GM13976 (cell line): ENCODE measurements at places on chromosomes 7 and 10.
A peak's percentile ranks its signal among the peaks of the same experiment; 100 is the strongest.

DNA sequence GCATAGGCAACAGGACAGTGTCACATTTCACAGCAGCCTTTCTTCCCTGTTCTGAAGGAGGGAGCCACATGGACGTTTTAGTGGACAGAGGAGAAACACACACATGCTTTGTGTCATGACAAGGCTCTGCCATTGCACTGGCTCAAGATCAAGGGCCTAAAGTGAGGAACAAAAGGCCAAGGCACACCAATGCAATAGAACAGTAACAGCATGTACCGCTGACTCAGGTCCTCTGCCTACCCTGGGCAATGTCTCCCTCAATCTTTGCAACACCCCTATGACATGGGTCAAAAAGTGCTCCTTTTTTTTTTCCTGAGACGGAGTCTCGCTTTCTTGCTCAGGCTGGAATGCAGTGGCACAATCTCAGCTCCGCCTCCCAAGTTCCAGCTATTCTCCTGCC is 57.8 kb upstream of the SDK1 start:
- no peak for DNase-seq

DNA sequence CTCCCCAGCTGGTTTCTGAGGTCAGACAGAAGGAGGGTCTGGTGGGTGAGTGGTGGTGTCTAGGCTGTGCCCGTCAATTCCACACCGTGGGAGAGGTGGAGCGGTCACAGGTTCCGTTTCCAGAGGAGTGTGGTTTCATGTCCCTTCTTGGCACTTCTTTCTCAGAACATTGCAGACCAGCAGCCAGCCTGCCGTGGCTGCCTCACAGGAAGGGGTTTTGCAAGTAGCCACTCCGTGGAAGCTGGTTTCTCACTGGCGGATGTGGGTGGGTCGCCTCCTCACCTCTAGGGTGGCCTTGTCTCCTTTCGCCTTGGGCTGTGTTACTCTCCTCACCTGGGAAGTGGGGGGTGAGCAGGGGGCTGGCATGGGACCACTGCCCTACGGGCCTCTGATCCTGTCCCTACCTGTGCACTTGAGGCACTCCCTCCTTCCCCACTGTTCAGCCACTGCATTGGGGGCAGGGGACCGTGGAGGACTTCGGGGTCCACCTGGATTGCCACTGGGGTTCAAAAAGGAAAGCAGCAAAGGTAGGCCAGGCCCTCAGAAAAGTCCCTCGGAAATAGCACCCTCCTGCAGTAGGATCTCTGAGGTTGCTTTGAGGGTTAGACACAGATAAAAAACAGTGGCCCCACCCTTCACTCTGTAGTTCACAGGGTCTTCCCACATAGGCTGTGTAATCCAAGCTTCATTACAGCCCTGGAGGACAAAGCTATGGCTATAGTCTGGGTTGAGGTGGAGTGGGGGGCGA is 33.9 kb downstream of the TSPAN14 start:
- DNase-seq = no peak

- DNase-seq = no peak
Observed at GRCh38 chr7:147607157-147607800, 983.3 kb upstream of the C7orf33 start.

DNA sequence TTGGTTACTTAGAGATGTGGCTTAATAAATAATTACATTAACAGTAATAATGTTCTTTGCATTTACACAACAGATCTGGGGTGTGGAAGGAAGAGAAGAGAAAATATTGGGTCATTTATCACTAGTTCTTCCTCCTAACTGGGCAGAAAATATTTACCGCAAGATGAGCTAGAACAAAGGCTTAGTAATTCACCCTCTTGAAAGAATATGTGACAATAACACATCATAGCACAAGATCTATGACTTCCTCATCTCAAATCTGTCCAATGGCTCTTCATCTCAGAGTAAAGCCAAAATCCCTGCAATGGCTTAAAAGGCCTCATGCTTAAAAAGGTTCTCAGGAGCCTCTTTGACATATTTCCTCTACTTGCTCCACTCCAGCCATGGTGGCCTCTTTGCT is 178.6 kb downstream of the ZNF438 start:
- DNase-seq = no peak

DNA sequence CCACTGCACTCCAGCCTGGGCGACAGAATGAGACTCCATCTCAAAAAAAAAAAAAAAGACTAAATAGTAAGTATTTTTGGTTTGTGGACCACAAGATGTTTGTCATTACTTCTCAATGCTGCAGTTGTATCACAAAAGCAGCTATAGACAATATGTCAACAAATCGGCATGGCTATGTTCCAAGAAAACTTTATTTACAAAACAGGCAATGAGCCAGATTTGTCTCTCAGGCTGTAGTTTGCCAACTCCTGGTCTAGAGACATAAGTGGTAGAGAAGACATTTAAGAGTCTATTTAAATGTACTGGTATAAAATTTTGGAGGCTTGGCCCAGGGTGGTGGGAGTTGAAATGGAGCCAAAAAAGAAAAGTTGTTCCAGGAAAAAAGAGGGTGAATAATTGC is 185.8 kb downstream of the SORCS1 start:
- no peak for DNase-seq

GRCh38 chr7:22320416-22320815 is 36.5 kb downstream of the RAPGEF5 start:
- no peak for DNase-seq

GRCh38 chr7:47317487-47317886 is 264.4 kb downstream of the TNS3 start:
- DNase-seq = no peak

GRCh38 chr10:90204131-90204955 is 503.0 kb downstream of the KIF20B start:
- no peak for DNase-seq

DNA sequence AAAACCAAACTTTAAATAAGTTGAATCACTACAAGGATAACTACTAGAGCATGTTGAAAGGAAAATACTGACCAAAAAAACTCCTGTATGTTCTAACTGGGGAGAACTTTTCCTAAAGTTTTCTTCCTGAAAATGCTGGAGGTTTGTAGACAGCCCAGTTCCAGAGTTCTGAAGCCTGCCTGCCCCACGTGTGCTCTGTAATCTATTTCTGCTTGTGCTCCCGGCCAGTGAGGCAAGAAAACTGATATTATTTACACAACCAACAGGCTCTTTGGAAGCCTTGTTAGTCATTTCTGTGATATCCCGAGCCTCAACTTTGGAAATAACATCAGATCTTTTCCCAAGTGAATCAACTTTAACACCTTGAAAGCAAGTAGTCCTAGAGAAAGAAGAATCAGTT is 46.7 kb downstream of the ZFAND4 start:
- DNase-seq = no peak

- no peak for DNase-seq
Observed at GRCh38 chr7:1320616-1321240, 88.1 kb downstream of the UNCX start.

- DNase-seq = peak; percentile 89
Observed at GRCh38 chr7:92245487-92246359, at the start of the genes ANKIB1 and KRIT1. Gene ANKIB1, plus strand, starts transcription at chr7:92245974. Its CDS starts 49,005 bp downstream, at chr7:92294979. Gene KRIT1, minus strand, starts transcription at chr7:92245914. Its CDS starts 3,779 bp downstream, at chr7:92242135.

DNA sequence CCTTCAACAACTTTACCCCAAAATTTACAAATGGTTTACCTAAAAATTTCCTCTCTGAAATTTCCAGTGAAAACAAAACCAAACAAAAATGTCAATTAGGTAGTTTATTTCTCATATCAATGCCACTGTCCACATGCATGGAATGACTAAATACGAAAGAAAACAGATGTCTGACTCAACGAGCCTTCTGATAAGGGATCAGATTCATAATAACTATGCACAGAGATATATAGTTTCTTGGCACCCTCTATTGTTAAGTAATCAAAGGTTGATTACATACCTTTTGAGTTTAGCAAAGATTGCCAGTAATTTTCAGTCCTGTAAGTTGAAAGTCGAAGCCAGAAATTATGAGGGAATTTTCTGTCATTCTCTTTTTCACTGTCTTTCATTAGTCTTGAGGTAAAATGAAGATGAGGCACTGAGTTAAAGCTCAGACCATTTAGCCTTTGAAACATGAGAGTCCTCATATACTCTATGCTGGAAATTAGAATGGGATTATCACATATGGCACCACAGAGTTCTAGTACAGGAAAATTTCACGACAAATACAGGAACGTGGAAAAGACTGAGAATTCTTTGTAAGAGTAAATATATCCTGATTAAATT is 519.1 kb upstream of the ANKRD30A start:
- no peak for DNase-seq

DNA sequence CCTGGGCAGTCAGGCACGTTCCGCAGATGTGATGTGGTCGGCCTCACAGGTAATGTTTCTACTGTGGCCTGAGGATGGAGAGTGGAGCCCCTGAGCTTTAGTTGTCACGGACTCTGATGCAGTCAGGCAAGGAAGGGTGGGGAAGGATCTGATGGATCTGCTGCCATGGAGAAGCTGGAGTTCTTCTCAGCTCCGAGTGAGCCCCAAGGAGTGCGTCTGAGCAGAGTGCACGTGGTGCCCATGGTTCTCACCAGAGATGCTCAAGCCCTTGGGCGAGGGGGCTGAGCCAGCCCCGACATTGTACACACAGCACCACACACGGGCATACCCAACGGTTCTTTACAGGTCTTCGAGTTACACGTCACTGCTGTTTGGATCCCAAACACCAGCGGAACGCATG is 192.5 kb downstream of the EBF3 start:
- no peak for DNase-seq

- no peak for DNase-seq
Observed at GRCh38 chr10:8758029-8758428, 703.5 kb downstream of the GATA3 start.

DNA sequence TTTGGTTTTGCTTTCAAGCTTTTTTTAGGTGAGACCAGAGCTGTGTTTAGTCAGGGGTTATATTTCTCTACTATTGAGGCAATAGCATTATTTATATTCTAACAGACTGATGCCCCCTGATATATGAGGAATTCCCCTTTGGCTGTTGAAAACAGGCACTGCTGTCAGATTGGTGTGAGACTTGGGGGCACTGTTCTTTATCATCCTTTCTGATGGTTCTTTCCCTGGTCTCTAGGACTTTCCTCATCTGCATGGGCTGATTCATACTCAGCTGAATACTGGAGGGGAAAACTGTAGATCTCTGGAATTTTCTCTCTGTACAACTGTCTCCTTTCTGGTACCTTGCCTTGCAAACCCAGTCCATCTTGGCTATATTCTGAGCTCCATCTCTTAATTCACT is 10.0 kb upstream of the ICA1 start:
- no peak for DNase-seq

DNA sequence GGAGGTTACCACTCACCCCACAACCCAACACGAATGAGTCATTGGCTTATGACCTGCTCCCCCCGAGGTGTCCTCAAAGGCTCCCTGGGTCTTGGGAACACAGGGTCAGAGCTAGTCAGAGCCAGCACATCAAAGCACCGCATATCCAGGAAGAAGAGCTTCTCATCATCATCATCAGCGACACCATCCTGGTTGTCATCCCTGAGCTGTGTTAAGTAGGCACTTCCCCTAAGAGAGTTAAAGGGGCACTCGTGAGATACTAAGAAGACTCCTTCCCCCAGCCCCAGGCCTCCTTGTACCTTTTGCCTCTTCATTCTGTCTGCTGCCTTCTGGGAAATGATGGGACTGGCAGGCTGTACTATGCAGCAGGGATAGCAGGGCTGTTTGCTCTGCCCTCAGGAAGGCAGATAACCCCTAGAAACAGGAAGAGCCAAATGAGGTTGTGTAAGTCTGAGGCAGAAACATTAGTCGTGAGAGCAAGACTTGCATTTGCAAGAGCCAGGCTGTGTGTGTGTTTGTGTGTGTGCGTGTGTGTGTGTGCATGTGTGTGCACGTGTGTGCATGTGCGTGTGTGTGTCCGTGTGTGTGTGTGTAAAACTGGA is 11.1 kb upstream of the CPA1 start:
- no peak for DNase-seq

GRCh38 chr7:73521636-73522104 is 423 bp downstream of the BAZ1B start:
- peak; percentile 85 for DNase-seq
